WTC11 (cell line): ENCODE measurements at places on chromosomes 3 and 15.

DNA sequence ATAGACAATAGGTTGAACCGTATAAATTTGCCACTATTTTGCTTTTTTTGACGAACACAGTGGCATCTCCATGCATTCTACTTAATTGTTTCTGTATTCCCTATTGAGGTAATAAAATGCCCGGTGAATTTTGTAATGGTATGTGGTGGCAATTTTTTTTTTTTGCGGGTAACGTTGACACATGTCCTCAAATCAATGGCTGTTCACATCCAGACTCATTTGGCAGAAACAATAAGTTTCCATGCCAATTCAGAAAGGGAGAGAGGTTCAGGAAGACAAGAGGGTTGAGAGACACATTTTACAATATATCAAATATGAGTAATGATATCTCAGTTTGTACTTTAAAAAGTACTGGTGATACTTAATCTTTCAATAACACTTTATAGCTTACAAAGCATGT lies 463.9 kb downstream of the WDR72 start:
- DNase-seq, result no peak

GRCh38 chr3:16481546-16481897 lies 32.0 kb downstream of the RFTN1 start:
- no peak for DNase-seq

- DNase-seq, result no peak
These were observed 366.5 kb downstream of the LRRC3B start for GRCh38 chr3:26989037-26989436.

DNA sequence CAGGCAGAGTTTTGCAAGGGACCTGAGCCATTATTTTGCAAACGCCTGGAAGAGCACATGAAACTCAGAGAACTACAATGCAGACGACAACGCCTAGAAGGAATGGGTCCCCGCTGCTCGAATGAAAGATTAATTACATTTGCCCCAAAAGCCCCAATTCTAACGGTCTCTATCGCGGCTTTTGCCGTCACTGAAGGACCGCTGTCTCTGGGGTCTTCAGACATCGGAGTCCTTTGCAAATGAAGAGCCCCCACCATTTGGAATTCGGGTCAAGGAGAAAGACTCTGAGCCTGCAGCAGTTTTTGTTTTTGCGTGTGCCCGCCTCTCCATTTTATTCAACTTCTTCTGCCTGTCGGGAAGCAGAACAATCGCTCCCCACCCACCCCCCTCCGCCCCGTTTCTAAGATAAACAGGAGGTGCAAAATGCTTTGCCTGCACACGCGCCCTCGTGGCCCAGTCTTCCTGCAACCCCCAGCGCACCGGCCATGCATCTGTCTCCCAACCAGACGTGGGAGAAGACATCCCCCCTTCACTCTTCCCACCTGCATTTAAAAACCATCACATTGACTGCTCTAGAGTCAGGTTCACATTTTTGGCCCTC lies 13.5 kb downstream of the SOX2 start:
- no peak for DNase-seq

GRCh38 chr3:37375184-37376127 lies 201.1 kb upstream of the LRRFIP2 start:
- DNase-seq, result peak; percentile 51

DNA sequence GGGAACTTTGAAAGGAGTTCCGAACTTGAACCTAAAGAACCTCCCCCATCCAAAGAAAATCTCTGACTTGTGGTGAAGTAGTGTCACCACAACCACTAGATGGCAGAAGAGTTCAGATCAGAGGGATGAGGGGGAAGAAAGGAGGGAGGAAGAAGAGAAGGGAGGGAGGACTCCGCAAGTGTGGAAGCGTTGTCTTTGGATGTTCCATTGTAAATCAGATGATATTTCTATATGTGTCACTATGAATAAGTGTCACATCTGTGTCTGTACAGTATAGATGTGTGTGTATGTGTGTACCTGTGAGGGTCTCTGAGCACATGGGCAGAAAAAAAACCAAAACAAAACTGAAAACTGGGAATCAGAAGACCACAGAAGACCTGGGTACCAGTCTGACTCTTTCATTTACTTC lies 16.9 kb downstream of the SLC24A1 start:
- DNase-seq, result no peak

GRCh38 chr3:172624999-172625398 lies 85.9 kb downstream of the NCEH1 start:
- DNase-seq, result no peak

DNA sequence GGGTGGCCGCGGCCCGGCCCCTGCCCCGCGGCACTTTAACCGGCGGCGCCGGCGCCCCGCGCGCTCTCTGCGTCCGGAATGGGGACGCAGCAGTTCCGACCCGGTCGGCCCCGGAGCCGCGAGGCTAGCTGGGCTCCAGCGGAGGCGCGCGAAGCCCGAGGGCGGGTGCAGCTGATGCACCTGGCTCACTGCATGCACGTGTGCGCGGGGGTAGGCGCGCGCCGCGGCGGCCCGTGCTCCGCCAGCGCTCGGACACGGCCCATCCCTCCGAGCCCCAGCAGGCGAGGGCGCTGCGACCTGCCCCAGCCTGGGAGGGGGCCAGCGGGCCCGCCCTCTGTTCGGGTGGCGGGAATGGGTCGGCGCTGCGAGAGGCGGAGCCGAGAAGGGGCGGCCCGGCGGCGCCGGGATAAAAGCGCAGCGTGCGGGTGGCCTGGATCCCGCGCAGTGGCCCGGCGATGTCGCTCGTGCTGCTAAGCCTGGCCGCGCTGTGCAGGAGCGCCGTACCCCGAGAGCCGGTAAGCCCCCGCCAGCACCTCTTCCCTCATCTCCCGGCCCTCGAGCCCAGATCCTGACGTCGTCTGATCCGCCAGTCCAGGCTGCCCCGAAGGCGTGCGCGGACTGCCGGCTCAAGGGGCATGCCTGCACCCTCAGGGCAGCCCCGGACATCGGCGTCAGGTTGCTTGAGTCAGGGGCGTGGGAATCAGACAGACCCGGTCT lies at the start of the genes CHDH and IL17RB:
Gene CHDH, minus strand, starts transcription at position 286 of the 717 bp plus-strand sequence. CDS start 22,411 bp downstream, outside the sequence.
Gene IL17RB, plus strand, starts transcription at position 435 of the 717 bp plus-strand sequence. Its CDS starts 21 bp downstream, at position 456.
- DNase-seq, result peak; percentile 76

DNA sequence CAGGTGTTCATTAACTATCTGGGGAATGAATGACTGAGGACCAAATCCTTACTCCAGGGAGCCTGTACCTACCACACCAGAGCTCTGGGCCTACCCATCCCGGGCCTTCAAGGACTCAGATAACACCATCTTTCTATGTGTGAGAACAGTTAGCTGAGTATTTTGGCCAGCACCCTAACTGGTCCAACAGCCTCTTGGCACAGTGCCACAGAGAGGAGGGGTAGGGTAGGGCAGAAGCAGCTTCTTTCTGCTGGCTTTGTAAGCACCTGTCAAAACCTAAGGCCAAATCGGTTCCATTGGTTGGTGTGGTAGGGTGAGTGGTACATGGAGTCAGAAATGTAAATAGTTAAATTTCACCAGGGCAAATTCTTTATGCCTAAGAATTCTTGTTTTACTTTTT lies 26.7 kb downstream of the ISL2 start:
- DNase-seq, result no peak

GRCh38 chr15:42594095-42594494 lies 18.7 kb downstream of the STARD9 start:
- DNase-seq, result no peak

DNA sequence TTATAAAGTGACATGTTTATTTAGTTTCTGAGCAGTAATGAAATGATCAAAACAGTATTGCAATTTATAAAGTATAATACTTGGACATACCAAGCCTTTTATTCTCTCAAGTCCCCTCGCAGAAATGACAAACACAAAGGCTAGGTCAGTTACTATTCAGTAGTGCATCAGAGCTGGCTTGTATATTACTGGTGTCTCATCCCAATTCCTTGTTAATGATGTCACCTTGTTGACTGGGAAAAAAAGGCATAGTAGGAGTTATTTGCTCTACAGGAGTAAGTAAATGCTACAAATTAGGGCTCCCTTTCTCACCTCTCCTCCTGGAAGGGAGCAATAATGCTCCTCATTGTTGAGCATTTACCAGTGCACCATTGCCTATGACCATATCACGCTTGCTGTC lies 317.6 kb downstream of the CHL1 start:
- no peak for DNase-seq

DNA sequence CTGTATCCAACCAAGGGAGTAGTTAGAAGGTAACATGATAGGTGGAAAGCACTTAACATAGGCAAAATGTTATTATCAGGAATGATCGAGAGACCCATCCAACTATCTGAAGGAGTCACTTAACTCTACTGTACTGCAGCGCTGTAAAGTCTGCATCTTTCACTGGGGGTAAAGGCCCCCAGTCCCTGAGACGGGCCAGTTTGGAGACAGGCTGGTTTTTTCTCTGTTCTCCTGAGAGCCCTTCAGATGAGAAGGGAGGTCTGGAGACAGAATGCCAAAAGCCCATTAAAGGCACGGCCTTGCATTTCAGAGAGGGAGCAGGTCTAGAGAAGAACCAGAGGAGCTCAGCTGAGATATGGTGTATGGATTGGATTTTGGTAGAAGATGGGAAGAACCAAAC lies 71.3 kb upstream of the CGNL1 start:
- DNase-seq, result no peak

DNA sequence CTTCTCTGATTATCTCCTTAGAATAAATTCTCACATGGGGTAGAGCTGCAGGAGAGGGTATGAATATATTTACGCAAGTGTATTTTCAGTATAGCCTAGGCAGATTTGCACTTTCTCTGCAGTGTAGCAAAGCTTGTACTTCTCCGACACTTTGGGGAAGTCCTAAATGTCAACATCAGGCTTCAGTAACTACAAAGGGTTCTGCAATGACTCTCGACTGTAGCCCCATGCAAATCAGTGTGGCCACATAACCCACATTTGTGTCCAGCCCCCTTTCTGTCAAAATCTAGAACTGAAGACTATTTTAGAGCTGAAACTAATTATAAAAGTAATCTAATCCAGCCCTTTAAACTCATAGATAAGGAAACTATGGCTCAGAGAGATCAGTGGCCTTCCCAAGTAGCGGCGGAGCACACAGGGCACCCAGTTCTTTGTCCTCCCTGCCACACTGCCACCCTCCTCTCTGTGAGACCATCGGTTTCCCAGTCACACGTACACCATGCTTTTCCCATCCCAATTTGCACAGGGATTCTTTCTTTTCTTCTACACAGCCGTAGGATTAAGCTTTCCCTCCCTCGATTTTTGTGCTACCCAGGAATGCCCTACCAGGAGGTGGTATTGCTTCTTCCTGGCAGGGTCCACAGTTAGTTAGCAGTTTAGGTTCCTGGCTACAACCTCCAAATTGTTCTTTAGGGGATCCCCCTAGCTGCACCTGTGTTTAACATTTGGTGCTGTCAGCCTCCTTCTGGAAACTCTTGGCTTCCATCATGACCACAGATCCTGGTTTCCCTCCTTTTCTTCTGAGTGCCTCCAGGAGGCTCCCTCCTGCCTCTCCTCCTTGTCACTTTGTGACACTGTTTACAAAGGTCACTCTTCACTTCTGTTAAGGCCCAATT lies 22.9 kb downstream of the MRAS start:
- no peak for DNase-seq

GRCh38 chr3:160576621-160577020 lies 11.2 kb upstream of the KPNA4 start:
- DNase-seq, result no peak

GRCh38 chr3:129954514-129954913 lies 20.0 kb upstream of the TRH start:
- DNase-seq, result no peak

- no peak for DNase-seq
These were observed 9.1 kb downstream of the RAMAC start for GRCh38 chr15:82995076-82995475.
